Activated naive CD4-positive, alpha-beta T cell treated with anti-CD3 and anti-CD28 coated beads for 36 hours (primary cell): ENCODE measurements at places on chromosomes 13 and 19.

- H3K27ac ChIP-seq, result no peak overlapping the region
- H3K4me3 ChIP-seq, result no peak overlapping the region
- H3K27me3 ChIP-seq, result peaks cover 12% of the 10 kb centered on the region
- no peak for DNase-seq
- H3K4me1 ChIP-seq, result peaks cover 7% of the 10 kb centered on the region
Observed at GRCh38 chr13:48571126-48571913, 38.4 kb upstream of the RCBTB2 start.

DNA sequence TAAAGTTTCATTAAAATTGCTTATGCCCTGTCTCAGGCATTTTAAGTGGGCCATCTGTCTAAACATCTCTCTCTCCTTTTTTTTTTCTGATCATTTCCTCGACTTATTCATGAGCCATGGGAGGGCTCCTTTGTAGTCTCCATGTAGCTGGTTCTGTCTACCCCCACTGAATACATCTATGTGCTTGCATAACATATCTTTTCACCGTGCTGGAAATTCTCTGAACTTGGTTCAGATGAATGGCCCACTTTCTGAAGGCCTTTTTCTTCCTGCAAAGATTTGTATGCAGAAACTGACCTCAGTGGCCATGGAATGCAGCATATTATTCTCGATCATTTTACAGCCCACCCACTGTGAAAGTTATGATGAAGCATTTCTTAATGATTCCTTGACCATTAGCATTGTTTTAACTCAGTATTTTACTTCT, 225.3 kb downstream of the GGACT start:
- peaks cover 1% of the 10 kb centered on the region for H3K36me3 ChIP-seq
- no peak overlapping the region for H3K27ac ChIP-seq
- DNase-seq, result no peak
- no peaks in the 10 kb centered on the region for H3K4me1 ChIP-seq
- no peaks in the 10 kb centered on the region for H3K27me3 ChIP-seq

DNA sequence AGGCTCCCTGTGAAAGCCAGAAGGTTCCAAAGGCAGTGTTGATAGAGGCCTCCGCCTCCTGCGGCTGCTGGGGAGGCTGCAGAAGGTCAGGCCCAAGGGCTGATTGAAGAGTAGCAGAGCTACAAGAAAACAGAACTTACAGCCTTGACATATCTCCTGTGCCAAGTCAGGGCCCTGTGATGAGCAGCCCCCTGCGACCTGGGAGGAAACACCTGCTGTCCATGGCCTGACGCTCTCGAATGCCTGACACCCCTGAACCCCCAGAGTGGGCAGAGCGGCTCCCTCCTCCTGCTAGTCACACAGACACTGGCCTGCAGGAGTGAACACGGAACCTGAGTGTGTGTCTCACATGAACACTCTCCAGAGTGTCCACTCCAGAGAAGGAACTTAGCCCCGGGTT, 38.2 kb upstream of the TUBGCP3 start:
- no peak for DNase-seq
- H3K36me3 ChIP-seq, result no peaks in the 10 kb centered on the region
- no peaks in the 10 kb centered on the region for H3K27me3 ChIP-seq
- no peak overlapping the region for H3K27ac ChIP-seq
- H3K4me3 ChIP-seq, result no peak overlapping the region

DNA sequence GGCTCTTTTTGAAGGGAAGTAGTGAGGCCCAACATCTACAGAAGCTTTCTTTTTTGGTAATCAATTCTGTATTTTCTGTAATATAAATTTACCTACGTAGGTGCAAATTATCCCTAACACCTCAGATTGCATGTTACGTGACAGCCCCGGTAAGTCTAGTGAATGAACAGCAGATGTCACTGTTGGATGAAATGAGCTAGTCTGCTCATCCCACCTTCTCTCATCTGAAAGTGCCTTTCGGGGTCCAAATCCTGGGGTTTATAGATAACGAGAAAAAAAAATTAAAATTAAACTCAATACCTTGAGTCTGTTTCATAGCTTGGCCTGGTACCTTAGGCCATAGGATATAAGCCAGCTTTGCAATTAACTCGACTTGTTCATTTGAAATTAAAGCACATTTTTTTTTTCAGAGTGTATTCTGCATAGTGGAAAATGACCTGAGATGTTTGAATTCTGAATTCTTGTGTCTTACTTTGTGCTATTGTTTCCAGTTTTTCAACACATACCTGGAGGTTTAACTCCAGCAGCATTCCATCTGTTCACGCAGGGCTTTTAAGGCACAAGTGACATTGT, 548.2 kb downstream of the GPC5 start:
- no peak overlapping the region for H3K27ac ChIP-seq
- H3K4me1 ChIP-seq, result no peaks in the 10 kb centered on the region
- no peak overlapping the region for H3K4me3 ChIP-seq
- no peaks in the 10 kb centered on the region for H3K36me3 ChIP-seq
- no peaks in the 10 kb centered on the region for H3K27me3 ChIP-seq
- DNase-seq, result no peak

GRCh38 chr13:48709213-48709612, 55.5 kb downstream of the CYSLTR2 start:
- H3K27me3 ChIP-seq, result no peaks in the 10 kb centered on the region
- H3K27ac ChIP-seq, result no peak overlapping the region
- peaks cover 31% of the 10 kb centered on the region for H3K36me3 ChIP-seq
